ENCODE measurements at places on chromosomes 11 and 22. TPM values are rescaled to one million over a fixed set of nuclear protein-coding genes. Genes with fewer than 3 reads are reported as not detected.

Gene PTPRCAP
- total RNA-seq: 401 TPM

Gene TRIM29
- not detected for total RNA-seq

Gene ACR
- not detected for total RNA-seq

Gene OR6A2
- not detected for total RNA-seq

Gene CHEK1
- 82.6 TPM for total RNA-seq

Gene ALKBH3
- 32.0 TPM for total RNA-seq

Gene OR2AG2
- total RNA-seq: not detected

Gene SPA17
- 3.8 TPM for total RNA-seq

Gene ASCL2
- 0.35 TPM for total RNA-seq

Gene LMNTD2
- total RNA-seq: 3.2 TPM

Gene MISFA
- 2.1 TPM for total RNA-seq

Measured in activated CD4-positive, alpha-beta memory T cell treated with anti-CD3 and anti-CD28 coated beads, Interleukin-2, amount 10 ng/mL, durations not matched to agents 7 days and 5 days (primary cell).